ENCODE measurements at places on chromosomes 16 and 17.

DNA sequence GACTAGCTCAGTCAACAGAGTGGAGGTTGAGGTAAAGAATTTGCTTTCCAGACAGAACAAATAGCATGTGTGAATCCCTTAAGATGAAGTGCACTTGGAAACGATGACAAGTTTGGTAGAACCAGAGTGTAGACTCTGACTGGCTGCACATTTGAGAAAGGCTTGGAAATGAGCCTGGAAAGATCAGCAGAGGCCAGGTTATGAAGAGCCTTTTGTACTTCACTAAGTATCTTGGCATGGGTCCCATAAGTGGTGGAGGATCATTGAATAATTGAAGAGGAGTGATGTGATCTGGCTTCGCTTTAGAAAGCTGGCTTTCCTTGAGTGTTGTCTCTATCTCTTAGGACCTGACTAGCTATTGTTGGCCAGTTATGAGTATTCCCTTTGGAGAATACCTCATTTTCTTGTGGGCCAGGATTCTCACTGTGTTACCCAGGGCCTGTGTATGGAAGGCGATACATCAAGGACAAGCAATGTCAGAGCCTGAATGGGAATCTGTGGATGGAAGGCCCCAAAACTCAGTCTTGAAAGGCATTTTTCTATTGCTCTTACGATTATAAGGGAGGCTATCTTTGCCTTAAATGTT, 329.8 kb downstream of the UTP18 start:
- no peak for DNase-seq

- DNase-seq = peak; percentile 3
Measured at GRCh38 chr16:86016201-86016965, 117.4 kb downstream of the IRF8 start.

DNA sequence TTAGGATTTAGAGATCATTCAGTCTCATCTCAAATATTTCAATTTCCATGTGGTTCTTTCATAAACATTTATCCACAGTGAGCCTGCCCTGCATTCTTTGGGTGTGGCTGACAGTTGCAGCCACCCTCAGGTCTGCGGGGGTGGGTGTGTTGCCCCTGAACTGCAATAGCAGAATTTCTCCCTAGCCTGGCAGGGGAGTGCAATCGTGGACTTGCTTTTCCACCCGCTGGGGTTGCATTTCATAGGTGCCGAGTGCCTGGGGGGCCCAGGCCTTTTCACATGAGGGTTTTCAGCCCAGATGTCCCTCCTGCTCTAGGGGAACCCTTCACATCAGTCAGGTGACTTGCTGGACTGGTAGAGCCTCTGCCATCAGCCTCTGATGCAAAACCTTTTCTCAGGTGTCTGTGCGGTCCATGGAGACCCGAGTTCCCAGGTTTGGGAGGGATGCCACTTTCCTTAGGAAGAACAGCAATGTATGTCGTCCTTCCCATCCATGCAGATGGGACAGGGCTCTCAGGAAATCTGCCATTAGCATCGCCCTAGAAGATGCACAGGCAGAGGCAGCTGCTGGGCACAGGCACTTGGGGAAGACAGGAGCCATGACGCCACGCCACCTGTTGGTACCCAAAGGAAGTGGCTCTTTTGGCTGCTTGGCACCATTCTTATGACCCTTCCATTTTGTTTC, 2.4 kb upstream of the USP36 start:
- no peak for DNase-seq

DNA sequence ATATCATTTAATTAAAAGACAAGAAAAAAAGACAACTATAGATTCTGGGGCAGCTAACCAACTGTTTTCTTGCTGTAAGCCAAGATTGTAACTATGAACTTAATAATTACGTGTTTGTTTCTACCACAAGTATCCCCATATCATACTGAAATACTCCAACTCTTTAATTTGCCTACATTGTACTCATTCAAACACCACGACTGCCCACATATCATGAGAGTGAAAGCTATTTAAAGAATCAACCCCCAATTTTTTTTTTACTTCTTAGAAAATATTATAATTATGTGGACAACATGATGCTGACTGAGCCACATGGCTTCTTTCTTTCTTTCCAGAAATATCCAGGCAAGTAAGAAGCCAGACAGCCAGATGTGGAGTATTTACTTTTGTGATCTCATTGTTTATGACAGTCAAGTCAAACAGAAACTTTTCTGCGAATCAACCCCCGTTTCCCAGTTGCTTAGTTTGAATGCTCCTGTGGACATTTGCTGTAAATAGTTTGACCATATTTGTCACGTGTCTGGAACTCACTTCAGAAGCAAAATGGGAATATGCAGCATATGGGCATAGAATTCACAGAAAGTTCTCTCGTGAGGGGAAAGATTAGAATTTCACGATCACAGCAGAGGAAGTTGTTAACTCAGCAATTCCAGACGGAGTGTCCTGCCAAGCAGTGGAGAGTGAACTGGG, 126.8 kb upstream of the PSMD7 start:
- no peak for DNase-seq

GRCh38 chr17:45719335-45720071, 64.6 kb upstream of the CRHR1 start:
- DNase-seq = peak; percentile 35

DNA sequence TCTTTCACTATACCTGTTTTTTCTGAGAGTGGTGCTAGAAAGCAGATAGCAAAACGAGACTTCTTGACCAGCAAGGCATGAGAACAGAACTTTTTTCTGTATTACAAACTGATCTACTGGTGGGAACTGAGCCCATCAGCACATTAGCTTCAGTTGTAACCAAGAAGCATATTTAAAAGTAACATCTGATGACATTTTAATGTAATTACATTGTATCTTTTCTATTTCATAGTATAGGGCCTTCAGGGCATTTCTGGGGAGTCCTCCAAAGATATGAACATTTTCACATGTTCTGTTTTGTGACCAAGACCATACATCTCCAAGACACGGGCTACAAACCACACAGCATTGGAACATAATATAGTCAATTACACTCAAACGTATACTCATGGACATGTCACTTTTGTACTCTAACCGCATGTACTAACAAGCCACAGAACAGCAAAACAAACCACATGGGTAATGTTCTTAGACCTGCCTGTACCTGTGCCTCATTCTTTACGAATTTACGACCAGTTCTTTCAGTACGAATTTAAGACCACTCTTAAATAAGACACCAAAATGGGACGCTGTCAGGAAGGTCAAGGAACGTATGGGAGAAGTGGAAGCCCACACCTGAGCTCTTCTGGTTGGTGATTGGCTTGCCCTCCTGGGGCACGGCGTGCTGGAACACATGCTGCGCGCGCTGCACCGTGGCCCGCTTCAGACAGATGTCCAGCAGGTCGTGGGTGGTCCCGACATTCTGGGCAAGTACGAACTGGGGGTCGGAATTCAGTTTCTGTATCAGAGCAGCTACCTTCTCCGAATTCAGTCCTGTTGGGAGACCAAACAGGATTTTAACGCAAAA, 825 bp downstream of the BLMH start:
- no peak for DNase-seq

- no peak for DNase-seq
Measured at GRCh38 chr16:9840761-9841665, 341.2 kb downstream of the GRIN2A start.

GRCh38 chr16:24700549-24701392, 28.7 kb upstream of the TNRC6A start:
- DNase-seq = peak; percentile 97

DNA sequence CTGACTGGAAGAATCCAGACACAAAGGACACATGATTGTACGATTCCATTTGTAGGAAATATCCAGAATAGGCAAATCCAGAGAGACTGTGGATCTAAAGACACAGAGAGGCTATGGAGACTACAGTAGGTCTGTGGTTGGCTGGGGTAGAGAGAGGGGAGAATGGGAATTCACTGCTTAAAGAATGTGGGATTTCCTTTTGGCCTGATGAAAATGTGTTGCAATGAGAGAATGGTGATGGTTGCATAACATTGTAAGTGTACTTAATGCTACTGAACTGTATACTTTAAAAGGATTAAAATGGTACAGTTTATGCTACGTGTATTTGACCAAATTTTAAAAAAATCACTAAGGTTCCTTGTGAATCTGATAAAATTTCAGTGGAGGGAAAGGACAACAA, 62.1 kb downstream of the GPRC5B start:
- DNase-seq = no peak

- DNase-seq = peak; percentile 82
Measured at GRCh38 chr16:47887496-47887895, 268.3 kb downstream of the ABCC12 start.

- DNase-seq = no peak
Measured at GRCh38 chr16:71383054-71383773, 24.7 kb downstream of the CALB2 start.

GRCh38 chr17:78130090-78130436, 508 bp upstream of the TMC8 start:
- DNase-seq = no peak

DNA sequence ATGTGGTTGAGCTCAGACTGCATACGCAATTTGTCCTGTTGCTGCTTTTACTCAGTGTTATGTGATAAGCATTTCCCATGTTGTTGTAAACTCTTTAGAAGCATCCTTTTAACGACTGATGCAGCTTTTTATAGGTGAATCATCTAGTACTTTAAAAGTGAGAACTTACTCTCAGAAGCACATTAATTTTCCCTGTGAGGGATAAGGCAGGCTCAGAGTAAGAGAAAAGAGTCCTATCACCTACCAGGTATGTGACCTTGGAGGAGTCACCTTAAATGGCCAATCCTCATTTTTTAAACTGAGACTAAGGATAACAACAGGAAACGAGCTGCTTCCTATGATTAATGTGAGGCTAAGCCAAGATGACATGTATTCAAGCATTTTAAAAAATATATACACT, 34.4 kb upstream of the GAN start:
- DNase-seq = no peak

DNA sequence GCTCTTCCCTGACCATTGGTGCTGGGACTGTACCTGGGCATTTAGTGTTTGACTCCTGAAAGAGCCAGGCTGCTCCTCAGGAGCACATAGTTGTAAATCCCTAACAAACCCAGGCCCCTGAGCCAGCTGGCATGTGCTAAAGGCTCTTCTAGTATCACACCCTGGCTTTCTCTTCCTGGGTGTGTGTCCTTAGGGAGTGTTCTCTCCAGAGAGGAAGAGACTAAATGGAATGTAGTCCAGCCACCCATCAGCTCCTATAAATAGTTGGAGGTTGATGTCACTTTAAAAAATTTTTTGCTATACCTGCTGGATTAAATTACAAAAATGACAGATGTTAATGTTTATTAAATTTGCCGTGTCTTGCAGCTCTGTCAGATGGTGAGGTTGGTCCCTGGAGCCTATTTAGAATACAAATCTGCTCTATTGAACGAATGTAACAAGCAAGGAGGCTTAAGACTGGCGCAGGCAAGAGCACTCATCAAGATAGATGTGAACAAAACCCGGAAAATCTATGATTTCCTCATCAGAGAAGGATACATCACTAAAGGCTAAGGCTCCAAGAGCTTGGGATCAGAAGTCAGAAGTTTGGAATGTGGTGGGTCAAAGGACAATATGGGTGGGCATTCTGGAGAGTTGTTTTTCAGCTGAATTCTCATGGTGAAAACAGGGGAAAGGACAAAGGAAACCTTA, 13.1 kb upstream of the DUSP14 start:
- DNase-seq = no peak

- no peak for DNase-seq
Measured at GRCh38 chr17:65920996-65921395, 270.9 kb downstream of the CEP112 start.

GRCh38 chr16:69397821-69398521, 12.2 kb upstream of the TERF2 start:
- peak; percentile 62 for DNase-seq

DNA sequence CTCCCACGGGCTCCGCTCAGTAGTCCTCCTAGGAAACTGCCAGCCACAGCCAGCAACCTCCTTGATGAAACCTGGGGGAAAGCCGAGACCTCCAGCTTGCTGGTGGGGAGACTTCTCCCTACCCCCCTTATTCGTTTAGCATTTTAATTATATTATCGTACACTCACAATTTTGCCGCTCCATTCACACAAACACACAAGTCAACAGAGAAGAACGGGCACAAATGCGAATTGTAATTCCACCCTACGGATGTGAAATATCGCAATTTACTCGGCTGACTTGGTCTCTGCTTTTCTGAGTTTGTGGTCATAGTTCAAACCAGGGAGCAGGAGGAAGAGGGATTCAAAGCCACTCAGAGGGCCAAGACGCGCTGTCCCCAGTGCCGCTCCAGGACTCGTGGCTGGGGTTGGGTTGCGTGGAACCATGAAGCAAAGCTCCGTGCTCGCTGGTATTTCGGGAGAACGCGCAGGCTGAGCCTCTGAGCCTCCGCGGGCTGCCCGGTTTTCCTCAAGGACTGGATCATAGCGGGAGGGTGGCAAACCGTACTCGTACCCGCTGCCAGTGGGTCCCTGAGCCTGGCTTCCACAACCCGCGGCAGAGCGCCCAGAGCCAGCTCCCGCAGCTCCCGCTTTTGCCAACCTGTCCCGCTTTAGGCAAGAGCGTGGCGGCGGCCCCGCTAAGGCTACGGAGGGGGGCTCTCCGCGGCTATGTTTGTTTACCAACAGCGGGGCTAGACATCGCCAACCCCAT, 2.0 kb downstream of the LHX1 start:
- no peak for DNase-seq

DNA sequence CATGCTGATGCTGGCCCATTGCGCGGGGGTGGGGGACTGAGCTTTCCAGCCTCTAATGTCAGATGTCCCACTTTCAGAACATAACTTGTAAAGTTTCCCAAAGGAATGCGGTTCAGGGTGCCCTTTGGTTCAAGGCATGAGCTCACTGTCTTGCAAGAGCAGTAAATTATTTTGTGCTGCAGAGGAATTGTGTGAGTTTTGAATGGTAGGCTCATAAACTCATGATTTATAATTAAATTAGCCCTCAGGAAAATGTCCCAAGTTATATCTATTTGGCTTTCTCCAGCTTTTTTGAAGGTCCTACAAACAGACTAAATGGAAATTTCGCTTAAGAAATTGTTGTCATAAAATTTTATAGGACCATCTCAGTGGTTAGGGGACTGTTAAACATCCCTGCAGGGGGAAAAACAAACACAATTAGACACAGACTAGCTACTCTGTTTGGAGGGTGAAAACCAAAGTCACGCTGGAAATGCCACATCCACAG, 321.8 kb downstream of the HS3ST3B1 start:
- DNase-seq = no peak

GRCh38 chr17:36777118-36777517, 160.2 kb upstream of the LHX1 start:
- DNase-seq = no peak

GRCh38 chr17:15143524-15143923, 121.6 kb downstream of the PMP22 start:
- no peak for DNase-seq

DNA sequence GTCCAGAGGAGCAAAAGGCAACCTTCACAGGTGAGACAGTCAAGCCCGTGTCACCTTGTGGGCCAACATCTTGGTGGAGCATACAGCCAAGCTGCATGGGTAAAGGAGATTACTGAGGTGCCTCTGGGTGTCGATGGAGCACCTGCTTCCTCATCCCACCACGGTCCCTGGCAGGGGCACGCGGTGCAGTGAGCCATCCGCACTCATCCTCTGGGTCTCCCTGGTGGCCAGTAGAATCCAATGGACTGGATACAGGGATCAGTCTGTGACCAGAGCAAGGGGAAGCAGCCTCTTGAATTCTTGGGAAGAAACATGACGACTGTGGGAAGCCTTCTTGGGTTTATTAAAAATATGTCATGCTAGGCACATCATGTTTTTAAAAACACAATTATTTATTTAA, 4.8 kb upstream of the WSCD1 start:
- DNase-seq = no peak

GRCh38 chr17:78946631-78947030, 21.4 kb upstream of the TIMP2 start:
- DNase-seq = no peak

- no peak for DNase-seq
Measured at GRCh38 chr16:69367980-69368379, 16.4 kb upstream of the TMED6 start.
